MCF 10A (cell line): ENCODE measurements at places on chromosomes 5 and 9.

GRCh38 chr9:122929796-122930354 is 1.4 kb downstream of the ZBTB26 start:
- no peak for DNase-seq

DNA sequence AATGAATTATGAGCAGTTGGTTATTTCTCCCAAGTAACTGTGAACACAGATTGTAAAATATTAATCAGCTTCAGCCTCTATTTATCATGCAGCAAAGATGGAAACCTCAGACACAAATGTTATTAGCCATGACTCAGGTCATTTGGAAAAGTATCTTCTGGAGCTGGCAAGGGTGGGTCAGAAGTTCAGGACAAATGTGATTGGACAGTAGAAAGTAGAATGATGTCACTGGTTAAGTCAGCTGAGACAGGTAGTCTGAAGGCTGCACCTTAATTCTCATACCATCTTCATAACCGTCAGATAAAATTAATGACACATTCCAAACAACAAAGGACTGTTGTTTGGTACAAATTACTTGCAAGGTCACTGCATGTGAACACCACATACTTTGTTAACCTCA is 140.2 kb downstream of the EMB start:
- no peak for DNase-seq

GRCh38 chr5:39164529-39165402 is 54.6 kb downstream of the FYB1 start:
- peak; percentile 7 for DNase-seq

DNA sequence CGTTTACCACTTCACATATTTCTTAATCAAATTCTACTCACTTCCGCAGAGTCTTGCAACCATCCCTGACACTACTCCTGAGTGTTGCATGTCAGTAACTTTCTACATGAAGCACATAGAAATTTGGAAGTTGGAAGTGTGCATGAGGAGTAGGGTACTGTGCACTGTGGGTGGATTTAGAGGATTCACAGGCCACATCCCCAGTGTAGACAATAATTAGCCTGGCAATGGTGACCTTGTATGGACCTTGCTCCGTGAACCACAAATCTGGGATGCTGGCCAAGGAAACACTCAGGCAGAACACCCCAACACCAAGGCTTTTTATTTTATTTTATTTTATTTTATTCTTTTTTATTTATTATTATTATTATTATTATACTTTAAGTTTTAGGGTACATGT is 25.5 kb downstream of the CTSL start:
- no peak for DNase-seq

- DNase-seq = no peak
These were observed 407.1 kb upstream of the PAPPA start for GRCh38 chr9:115746496-115746895.

DNA sequence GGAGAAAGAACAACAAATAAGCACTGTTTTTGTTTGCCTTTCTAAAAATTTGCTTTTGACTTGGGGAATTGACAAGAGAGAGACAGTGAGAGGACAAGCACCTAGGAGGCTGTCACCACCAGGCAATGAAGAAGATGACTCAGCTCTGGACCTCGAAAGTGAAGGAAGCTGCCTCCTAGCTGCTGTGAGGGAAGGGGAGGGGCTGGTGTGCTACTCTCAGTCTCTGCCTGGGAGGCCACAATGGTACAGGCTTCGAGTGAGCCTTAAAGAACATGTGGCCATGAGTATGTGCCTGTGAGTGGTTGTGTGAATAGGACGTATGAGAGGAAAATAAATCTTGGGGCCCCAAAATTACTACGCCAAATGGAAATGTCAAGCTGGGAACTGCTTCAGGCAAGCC is 7.1 kb upstream of the PLK2 start:
- peak; percentile 43 for DNase-seq

DNA sequence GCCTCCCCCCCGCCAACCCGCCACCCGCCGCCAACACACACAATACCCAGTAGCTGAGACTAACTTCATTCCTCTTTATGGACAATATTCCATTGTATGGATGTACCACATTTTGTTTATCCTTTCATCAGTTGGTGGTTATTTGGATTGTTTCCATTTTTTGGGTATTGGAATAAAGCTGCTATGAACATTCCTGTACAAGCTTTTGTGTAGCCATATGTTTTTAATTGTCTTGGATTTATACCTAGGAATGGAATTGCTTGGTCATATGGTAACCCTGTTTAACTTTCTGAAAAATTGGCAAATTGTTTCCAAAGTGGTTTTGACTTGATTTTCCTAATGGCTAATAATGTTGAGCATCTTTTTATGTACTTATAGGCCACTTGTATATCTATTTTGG is 4.9 kb upstream of the UBTD2 start:
- DNase-seq = no peak

DNA sequence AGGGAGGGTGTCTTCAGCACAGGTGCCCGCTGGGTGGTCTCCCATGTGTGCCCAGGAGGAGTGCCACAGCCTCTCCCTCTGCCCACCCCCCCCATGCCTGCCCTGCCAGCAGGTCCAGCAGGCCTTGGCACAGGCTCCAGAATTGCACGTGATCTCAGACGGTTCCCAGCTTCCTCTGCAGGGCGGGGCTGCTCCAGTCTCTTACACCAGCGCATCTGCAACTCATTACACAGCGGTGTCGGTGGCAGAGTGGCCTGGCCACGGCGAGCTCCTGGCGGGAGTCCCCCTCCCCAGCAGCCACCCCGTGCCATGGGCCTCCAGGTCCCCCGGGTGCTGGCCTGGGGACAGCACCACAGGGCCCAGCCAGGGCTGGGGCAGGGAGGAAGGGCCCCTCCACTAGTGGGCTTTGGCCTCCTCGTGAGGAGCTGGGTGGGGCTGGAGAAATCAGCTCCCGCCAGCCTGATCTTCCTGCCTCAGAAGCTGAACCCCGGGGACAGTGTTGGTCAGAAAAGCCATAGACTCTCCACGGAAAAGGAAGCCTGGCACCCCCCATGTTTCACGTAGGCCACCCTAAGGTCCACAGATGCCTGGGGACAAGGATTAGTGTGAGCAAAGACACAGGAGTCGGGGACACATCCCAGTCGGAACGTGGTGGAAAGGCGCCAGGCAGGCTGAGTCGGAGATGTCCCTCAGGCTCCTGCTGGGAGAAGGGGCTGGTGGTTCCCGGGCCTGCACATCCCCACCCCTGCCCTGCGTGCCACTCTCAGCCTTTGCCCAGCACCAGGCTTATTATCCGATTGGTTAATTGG is 40.2 kb downstream of the RXRA start:
- peak; percentile 95 for DNase-seq

DNA sequence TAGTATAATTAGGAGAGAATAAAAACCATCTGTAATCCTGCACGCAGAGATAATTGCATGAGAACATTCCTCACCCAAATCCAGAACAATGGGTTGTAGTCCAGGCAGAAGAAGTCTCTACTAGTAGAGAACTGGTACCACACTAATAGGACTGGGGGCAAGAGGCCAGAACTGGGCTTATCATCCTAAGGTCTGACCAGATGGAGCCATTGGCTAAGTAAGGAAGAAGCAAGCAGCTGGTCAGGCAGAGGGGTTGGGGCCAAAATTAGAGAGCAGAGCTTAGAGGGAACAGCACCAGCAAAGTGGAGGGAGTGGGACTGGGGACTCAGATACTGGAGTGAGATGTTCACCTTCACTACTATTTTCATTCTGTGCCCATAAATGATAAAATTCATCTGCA is 35.4 kb upstream of the MAP1B start:
- DNase-seq = no peak

DNA sequence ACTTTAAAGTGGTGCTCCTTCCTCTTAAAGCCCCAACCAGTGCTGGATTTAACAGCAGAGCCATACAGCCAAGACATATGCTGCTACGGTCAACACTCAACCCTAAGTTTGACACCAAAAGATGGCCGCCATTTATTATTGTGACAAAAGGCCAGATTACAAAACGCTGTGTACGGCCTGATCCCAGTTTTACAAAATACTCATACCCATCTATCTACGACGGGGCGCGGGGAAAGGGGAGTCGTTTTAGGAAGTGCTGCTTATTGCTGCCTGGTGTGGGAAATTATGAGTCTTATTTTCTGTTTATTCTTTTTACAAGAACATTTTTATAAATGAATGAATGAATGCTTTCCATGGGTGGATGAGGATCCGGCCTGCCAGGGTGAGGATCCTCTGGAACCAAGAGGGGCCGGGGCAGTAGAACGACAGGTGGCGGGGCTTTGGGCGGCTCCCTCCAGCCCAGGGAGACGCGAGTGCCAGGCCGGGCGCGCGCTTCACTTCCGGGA is 457 bp upstream of the IDNK start:
- no peak for DNase-seq

DNA sequence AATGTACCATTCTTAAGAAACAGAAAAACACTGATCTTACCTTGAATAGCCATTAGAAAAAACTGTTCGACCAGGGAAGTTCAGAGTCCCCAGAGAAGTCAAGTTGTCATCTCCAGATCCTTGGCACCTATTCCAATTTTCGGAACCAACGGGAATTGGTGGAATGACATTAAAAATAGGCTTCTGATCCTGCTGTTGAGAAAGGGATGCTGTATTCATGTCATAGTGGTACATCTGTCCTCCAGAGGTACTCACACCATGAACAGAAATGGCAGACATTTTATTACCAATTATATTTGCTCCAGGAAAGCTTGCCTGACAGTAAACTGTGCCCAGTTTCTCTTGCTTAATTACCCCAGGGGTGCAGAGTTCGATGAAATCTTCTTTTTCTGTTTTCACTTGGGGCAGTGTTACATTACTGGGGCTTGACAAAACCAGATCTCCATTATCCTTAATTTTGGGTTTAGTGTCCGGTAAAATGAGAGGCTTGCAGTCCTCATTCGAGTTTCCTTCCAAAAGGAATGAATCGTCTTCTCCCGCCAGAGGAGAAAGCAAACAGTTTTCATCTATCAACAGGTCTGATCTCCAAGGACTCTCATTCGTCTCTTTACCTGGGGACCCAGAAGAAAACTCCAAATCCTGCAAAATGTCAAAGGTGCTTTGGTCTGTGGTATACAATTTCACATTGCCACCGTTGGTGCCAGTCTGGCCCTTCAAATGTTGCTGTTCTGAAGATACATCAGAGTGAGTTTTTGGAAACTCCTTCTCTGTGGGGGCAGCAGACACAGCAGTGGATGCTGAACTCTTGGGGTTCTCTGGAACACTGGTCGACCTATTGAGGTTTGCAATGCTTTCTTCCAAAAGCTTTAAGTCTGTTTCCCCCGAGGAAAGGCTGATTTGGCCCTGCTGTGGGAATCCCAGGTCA is 3.6 kb downstream of the NR3C1 start:
- DNase-seq = peak; percentile 56

GRCh38 chr5:141343242-141343952 is at the start of gene PCDHGA3:
TSS of gene PCDHGA3 (plus strand) at chr5:141343829. CDS start at chr5:141344034, 205 bp downstream.
- DNase-seq = no peak

DNA sequence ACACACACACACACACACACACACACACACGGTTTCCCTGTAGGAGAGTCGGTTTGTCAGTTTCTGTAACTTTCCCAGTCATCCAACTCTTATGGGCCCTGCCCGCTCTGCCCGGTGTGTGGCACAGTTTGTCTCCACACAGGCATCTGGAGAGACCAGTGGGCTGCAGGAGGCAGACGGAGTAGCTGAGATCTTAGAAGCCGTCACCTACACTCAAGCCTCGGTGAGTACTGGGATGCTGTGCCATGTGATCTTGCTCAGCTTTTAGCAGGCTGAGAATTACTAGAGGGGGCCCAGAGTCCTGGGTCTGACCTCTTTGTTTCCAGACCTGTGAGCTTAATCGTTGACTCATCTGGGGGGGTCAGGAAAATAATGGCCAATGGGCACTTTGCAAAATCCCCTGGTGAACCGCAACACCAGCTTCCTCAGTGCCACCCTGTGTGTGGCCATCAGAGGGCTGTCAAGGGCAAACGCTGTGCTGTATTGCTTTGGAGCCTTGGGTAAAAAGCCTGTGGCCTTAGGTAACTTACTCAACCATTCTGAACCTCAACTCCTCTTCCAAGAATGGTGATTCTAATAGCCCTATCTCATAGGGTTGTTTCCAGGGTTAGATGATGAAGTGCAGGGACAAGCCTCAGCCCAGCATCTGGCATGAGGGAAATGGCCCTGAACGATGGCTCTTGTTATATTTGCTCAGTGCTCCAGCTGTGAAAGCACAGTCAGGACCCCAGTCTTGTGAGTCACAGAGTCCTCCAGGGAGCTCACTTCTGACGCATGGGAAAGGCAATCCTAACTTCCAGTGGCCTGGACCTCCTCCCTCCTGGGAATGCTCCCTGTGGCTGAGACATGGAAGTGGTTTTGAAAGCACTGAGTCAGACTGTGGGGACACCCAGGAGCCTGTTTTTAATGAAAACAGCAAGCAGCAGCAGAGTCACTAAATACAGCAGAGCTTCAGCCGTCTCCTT is 45.6 kb downstream of the COL15A1 start:
- peak; percentile 95 for DNase-seq

- no peak for DNase-seq
These were observed 1.2 kb downstream of the TENT4A start for GRCh38 chr5:6714226-6715041.

- no peak for DNase-seq
These were observed 25.1 kb downstream of the EHMT1 start for GRCh38 chr9:137643921-137644320.

GRCh38 chr9:128870128-128870940 is 11.4 kb downstream of the KYAT1 start:
- DNase-seq = no peak

DNA sequence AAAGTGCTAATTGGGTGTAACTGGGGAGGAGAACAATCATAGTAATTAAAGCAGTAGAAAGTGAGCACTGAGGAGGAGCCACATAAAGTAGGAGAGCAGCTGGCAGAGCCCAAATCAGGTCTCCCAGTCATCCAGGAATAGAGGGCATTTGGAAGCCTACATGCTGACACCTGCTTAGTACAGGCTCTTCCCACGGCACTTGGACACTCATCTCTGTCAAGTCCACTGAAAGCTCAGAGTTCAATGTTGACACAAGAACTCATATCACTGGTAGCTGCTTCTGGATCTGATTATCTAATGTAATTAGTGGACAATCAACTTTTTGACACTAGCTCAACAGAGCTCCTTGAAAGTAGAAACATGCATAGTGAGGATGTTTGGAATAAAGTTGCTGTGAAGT is 45.9 kb upstream of the PCSK1 start:
- DNase-seq = no peak

GRCh38 chr5:136058039-136058971 is 29.5 kb downstream of the TGFBI start:
- DNase-seq = peak; percentile 95

GRCh38 chr5:150632305-150633160 is 7.9 kb upstream of the SYNPO start:
- DNase-seq = no peak

- DNase-seq = no peak
These were observed 23.7 kb downstream of the FPGS start for GRCh38 chr9:127826253-127826913.

DNA sequence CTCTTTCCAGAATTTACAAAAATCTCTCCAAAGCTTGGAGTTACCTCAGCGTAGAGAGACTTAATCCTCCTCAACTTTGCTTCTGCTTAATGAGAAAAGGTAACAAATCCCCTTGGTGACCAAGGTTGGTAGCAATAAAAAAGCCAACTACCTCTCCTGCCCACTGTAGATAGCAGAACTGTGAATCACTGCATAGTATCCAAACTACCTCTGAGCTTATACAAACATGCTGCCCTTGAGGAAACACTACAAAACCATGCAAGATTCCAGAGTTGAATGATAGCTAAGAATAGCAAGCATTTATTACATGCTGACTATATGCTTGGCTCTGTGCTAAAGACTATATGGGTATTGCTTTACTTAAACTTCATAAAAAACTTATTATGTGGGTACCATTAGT is 2.8 kb upstream of the ADAMTS12 start:
- DNase-seq = no peak

- DNase-seq = no peak
These were observed 209.0 kb downstream of the TTLL11 start for GRCh38 chr9:121884057-121884541.

- no peak for DNase-seq
These were observed 225.7 kb downstream of the CACNA1B start for GRCh38 chr9:138103111-138103848.

GRCh38 chr5:19547640-19548039 is 440.4 kb downstream of the CDH18 start:
- DNase-seq = peak; percentile 49
